Stimulated activated CD4-positive, alpha-beta T cell treated with anti-CD3 and anti-CD28 coated beads, Interleukin-2, amount 100 ng/mL, for 48 hours (primary cell): ENCODE measurements at places on chromosomes 3 and 15.

DNA sequence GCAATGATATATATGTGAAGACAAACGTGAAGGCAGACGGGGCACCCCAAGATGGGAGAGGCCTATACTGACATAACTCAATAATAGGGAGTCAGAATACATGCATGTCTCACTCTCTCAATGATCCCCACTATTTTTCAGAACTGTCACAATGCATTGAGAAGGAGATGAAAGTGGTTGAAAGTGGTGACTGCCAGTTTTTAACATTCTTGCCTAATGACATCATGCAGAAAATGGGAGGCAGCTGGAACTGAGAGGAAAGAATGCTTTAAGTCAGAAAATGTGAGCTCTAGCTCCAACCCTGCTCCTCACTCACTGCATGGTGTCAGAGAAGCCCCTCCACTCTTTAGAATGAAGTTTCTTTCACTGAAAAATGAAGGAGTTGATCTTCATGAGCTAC lies 55.3 kb upstream of the P2RY1 start:
- DNase-seq, result no peak

DNA sequence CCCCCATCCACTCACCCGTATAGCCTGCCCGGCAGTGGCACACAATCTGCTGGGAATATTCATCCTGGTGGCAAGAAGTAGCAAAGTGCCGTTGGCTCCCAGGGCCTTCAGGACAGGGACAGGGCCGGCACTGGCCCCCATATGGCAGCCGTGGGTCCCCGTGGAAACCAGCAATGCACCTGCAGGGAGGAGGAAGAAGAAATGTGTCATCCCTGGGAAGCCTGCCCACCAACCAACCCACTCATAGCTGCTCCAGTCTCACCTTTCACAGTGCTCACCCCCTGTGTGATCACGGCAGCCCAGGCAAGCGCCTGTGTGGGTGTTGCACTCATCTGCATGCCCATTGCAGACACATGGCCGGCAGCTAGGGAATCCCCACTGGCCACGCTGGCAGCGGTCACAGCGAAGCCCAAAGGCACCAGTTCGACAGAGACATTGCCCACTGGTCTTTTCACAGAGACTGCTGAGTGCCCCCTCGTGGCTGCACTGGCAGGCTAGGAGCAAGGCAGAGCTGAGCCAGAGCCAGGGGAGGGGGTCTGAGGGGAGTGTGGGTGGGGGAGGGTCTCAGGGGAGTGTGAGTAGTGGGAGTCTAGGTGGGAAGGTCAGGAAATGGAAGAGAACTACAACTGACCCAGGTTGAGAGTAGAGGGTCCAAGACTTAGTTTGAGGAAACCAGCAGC lies 4.5 kb upstream of the USP19 start:
- no peak for DNase-seq

GRCh38 chr3:9019259-9019961 lies 56.1 kb upstream of the RAD18 start:
- DNase-seq, result no peak

DNA sequence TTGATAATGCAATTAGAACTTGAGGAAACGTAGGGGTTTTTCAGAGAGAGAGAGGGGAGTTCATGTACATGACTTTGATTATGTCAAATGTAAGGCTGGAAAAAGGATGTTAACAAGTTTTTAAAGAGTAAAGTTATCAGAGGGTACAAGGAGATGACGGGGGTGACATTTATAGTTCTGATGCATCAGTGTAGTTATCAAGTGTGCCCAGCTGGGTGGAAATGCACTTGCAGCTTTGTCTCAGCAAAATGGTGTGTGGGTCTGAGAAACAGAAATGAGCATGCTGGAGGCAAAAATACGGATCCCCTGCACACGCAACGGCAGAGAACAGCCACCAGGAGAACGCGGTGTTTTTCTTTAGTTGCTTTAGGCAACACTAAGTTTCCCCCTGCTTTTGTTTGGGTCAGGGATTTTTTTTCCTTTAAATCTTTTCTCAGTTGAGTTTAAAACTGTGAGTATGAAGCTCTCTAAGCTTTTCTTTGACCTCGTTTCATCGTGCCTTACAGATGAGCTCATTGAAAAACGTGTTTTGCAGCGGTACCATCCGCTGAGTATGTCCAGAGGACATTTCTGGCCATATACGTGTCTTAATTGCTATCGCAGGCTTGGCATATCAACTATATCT lies 205.4 kb downstream of the PDZRN3 start:
- no peak for DNase-seq

- DNase-seq, result no peak
These were observed 32.4 kb upstream of the ALCAM start for GRCh38 chr3:105334138-105334882.

DNA sequence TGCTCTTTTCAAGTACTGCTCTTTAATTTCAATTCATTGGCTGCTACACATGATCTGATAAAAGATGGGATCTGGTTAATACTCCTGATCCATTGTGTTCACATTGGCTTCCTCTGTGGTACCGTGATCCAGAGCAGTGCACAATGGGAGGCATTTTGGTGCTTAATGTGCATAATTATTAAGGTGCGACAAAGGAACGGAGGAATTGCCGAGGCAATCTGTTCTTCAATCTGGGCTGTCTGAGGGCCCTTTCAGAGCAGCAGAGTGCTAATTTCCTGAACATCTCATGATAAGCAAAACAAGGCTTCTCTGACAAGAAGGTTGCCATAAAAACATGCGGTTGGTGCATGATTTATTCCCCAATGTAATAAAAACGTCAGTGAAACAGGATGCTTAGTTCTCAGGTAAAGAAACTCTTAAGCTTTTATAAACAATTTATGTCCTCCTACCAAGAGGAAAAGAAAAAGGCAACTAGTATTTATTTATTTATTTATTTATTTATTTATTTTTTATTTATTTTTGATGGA lies 64.0 kb upstream of the EPHA3 start:
- DNase-seq, result no peak

- DNase-seq, result no peak
These were observed 28.6 kb downstream of the WNT7A start for GRCh38 chr3:13851091-13851849.

GRCh38 chr3:9158865-9159630 lies 90.4 kb downstream of the SRGAP3 start:
- no peak for DNase-seq

GRCh38 chr3:186176373-186176990 lies 67.6 kb upstream of the ETV5 start:
- DNase-seq, result no peak

DNA sequence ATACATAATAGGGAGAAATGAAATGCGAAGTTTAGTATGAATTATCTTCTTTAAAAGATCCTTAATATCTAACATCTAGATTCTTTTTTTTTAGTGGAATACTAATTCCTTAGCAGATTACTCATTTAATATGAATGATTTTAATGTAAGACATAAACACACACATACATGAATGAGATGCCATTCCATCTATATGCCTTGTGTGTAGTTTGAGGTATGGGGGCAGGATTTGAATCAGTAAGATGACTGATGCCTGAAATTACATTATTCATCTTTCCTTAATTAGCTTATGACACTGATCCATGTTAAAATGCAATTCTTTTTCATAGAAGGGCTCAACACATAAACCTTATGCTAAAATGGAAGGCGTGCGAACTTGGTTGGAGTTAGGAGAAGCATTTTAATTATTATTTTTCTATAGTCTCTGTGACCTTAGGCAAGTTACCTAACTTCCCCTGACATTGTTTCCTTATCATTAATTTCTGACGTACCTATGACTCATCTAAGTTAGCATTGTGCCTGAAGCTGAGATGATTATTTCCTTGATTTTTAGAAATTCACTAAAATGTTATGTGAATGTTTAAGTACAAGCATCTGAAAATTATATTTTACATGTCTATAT lies 10.8 kb upstream of the BNIP2 start:
- no peak for DNase-seq

DNA sequence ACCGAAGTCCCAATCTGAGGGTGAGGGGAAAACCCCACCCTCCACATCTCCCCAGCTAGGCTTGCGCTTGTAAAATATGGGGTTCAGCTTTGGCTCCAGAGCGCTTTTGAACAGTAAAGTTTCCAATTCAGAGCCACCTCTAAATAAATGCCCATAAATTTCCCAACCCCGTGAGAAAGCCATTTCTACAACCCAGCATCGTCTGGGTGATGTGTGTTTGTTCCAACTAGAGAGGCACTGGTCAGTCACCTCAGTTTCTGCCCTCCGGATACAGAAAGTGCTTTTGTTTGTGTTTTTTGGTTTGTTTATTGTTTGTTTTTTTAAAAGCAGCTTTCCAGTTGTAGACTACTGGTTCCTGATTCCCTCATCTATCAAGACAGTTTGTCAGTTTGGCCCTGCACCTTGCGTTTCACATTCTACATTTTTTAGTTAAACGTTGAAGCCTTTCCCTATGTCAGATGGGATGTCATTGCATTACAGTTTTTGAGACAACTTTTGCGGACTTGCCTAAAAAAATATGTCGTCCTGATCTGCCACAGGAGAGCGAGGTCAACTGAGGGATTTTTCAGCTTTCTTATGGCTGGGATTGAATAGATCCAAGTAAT lies 15.0 kb upstream of the SOX2 start:
- DNase-seq, result no peak

DNA sequence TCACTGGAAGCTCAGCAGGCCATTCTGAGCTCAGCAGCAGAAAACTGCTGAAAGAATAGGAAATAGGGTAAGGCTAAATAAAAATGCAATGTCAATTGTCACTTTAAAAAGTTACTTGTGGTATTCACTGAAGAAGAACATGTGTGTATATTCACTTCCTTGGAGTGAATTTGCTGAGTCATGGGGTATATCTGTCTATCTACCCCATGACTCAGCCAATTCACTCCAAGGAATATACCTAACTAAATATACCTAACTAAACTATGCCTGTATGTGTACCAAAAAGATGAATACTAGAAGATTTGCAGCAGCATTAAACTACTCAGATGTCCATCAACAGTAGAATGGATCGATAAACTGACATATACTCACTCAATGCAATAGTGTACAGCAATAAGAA lies 69.5 kb upstream of the KCNAB1 start:
- DNase-seq, result no peak

DNA sequence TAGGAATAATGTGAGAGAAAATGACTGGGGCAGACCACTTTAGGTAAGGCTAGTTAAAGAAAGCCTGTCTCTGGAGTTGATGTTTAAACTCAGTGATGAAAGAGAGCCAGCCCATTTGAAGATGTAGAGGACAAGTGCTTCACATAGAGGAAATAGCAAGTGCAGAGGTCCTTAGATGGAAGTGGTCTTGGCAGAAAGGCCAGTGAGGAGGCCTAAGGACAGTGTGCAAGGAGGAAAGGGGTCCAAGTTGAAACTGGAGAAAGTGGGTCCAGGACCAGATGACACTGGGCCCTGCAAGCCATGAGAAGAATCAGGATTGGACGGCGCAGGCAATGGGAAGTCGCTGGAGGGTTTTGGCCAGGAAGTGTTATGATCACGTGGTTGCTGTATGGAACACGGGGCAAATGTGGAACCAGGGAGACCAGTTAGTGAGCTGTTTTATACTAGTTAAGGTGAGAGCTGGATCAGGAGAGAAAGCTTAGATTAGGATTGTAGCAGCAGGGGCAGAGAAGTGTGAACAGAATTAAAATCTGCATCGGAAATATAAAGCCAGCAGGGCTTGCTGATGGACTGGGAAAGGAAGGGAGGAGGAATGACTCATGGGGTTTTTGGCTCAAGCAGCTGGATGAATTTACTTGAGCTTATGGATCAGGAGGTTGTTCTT lies 48.0 kb upstream of the SCAANT1 start:
- DNase-seq, result no peak

- no peak for DNase-seq
These were observed 73.3 kb downstream of the TRANK1 start for GRCh38 chr3:36871379-36872126.

DNA sequence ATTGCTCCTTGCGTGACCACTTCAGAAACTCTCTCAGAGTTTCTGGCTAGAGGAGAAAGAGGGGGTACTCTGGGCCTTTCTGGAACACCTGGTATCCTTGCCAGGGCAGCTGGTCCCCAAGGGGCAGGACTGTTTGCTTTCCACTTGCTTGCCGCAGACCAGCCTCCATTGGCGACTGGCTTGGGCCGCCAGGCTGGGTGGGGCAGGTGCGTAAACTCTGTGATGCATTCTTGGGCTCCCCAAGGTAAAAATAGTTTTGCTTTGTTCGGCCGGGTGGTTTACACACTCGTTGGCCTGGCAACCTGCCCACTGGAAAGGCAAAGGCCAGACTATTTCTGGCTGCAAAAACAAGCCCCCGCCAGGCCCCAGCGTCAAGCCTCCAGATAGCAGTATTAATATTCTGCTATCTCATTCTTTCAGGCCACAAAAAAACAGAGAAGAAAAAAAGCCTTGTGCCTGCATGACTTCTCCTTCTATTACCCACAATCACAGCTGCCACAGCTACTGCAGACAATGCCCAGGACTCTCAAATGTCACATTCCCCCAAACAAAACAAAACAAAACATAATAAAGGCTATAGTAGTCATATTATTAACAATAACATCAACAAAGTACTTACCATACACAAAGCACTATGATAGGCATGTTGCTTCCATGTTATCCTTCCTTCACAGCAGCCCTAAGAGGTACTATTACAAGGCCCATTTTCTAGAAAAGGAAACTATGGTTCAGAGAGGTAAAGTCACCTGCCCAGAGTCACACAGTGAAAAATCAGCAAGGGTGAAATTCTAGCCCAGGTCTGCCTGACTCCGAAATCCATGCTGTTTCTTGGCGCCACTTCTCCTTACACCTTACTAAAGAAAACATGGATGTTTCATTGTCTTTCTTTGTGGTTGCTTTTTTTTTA lies 14.0 kb upstream of the SSUH2 start:
- no peak for DNase-seq

DNA sequence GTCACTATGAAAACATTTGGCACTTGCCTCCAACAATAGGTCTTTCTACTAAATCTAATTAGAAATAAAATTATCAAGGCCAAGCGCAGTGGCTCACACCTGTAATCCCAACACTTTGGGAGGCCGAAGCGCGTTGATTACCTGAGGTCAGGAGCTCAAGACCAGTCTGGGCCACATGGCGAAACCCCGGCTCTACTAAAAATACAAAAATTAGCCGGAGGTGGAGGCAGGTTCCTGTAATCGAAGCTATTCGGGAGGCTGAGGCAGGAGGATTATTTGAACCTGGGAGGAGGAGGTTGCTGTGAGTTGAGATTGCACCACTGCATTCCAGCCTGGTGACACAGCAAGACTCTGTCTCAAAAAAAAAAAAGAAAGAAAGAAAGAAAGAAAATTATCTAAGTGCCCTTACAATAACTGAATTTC lies 1.6 kb upstream of the PLD1 start:
- no peak for DNase-seq

GRCh38 chr15:66766282-66767230 lies 64.5 kb downstream of the SMAD6 start:
- DNase-seq, result no peak

GRCh38 chr3:14962762-14963161 lies 15.4 kb downstream of the NR2C2 start:
- no peak for DNase-seq
